ENCODE measurements at places on chromosomes 2 and 18. TPM values are rescaled to one million over a fixed set of nuclear protein-coding genes. Genes with fewer than 3 reads are reported as not detected.

- no peak for DNase-seq
Observed at GRCh38 chr18:37383036-37383785, 182.4 kb downstream of the CELF4 start.

DNA sequence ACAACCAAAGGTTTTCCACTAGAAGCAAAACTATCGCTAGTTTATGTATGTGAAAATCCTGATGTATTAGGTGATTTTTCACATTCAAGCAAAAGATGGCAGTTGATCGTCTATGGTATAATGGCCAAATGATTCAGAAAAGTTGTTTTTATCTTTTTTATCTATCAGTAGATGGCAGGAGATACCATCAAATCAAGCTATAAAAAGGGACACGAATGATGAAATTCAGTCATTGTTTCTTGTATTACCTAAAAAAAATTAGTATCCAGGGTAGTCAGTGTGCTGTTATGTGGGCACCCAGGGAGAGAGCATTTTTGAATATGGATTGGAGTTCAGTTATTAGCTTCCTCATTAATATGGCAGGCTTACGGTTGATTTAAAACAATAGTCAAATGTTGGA lies 22.9 kb upstream of the CAVIN2 start:
- peak; percentile 51 for DNase-seq

DNA sequence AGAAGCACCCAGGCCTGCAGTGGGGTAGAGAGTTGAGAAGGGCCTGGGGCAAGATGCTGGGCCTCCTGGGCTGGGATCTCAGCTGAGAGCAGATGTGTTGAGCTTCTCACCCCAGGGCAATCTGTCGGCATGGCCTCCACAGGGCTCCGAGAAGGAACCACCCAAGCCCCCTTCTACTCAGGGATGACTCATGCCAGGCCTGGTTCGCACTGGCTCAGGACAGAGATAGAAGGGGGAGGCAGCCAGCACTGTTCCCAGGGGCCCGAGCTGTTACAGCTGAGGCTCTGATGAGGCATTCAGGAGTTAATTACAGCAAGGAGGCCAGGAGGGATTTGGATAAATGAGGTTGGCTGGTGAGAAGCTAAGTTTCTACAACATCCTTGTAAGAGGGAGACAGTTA lies 62.5 kb downstream of the CENPO start:
- no peak for DNase-seq

- no peak for DNase-seq
Observed at GRCh38 chr2:227906991-227907390, 35.6 kb downstream of the DAW1 start.

The RBM44 gene
- total RNA-seq = 0.65 TPM

The SLC40A1 gene
- 98.0 TPM for total RNA-seq

The PLCL1 gene
- total RNA-seq = 0.51 TPM

The IL36A gene
- total RNA-seq = not detected

The C2orf81 gene
- 0.17 TPM for total RNA-seq

The REG1B gene
- not detected for total RNA-seq

The SH3RF3 gene
- total RNA-seq = 13.5 TPM

Data from dermis blood vessel endothelial cell (primary cell).